Stimulated activated CD8-positive, alpha-beta memory T cell treated with anti-CD3 and anti-CD28 coated beads, Interleukin-2, amount 100 ng/mL, for 1 hour (primary cell): ENCODE measurements at places on chromosomes 3 and 15.
A peak's percentile ranks its signal among the peaks of the same experiment; 100 is the strongest.

GRCh38 chr3:193693774-193694173 lies 100.8 kb downstream of the OPA1 start:
- DNase-seq, result no peak

- DNase-seq, result no peak
These were observed 116.5 kb downstream of the SLC9A9 start for GRCh38 chr3:143731776-143732175.

DNA sequence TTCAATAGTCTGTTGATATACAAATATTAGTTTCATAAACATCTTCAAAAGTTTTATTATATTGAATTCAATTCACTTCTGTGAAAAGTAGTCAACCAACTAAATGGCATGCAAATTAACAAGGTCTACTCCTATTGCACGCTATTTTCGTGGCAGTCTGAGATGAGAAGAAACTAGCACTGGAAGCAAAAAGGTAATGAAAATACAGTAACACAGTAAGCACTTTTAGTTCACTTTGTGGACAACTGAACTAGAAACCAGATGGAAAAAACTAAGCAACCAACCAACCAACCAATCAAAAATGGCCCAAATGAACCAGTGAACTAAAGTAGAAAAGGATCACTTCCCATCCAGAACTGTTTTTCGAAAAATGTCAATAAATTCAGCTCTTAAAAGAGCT lies 55.7 kb upstream of the ACTC1 start:
- DNase-seq, result no peak

DNA sequence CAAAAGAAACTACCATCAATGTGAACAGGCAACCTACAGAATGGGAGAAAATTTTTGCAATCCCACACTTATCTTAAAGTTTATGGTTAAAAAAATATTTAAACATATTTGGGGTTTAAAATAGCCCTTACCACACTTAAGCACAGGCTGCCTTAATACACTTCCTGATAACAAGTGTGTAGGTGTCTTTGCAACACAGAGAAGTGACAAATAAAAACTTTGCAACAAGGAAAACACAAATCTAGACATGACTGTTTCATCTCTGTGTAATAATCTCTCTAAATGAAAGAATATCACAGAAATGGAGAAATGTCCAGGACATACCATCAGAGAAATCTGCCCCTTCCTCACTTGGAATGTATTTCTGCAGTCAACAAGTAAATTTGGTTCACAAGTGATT lies 464.1 kb upstream of the ARHGEF26 start:
- DNase-seq, result no peak

GRCh38 chr3:139491966-139492365 lies 15.7 kb upstream of the RBP2 start:
- no peak for DNase-seq

- no peak for DNase-seq
These were observed 52.7 kb downstream of the COL6A6 start for GRCh38 chr3:130569461-130570365.

DNA sequence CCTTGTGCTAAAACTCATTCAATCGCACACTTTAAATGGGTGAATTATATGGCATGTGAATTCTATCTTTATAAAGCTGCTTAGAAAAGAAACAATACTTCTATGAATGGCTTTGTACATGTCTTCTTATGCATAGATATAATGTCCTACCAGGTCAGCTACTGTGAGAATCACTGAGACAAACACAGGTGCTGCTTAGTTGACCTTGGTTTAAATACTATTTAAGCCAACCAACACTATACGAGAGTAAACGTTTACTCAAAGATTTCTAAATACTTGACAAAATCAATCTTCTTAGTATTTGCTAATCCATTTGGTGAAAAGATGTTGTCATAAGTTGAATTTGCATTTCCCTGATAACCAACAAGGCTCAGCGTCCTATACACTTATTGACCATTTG lies 260.3 kb downstream of the ADAMTS17 start:
- DNase-seq, result no peak

DNA sequence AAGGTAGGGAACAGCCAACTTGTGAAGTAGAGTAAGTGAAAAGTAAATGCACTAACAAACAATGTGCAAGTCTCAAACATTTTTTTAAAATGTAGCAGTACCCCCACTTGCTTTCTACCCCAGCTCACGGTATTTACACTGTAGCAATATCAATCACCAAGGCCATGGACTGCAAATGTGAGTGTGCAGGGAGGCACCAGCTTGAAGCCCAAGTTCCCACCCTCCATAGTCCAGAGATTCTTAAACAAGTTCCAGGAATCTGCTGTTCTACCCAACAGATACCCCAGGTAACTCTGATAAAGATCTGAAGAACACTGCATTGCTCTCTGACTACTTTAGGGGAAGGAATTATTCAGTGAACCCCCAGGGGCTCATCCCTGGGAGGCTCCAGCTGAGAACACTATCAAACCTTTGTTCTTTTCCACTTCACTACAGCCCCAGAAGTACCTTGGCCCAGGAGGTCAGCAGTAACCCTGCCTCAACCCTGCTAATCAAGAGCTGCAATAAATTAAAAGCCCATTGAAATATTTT lies 86.1 kb downstream of the FOXP1 start:
- DNase-seq, result no peak

DNA sequence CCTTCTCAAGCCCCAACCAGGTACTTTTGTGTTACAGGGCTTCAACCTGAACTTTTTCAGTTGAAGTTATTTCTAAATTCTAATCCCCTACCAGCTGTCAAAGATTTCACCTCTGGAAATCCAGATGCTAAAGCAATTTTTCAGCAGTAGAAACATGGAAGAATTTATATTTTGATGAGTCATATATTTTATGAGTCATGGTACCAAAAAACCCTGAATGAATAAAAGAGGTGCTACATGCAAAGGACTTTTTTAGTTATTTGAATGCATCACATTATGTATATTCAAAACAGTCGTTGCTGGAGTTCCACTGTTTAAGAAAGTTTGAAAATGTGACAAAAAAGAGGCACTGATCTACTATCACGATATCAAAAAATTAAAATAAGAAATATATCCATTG lies 96.0 kb upstream of the ZNF385D start:
- DNase-seq, result no peak

GRCh38 chr3:120816728-120817127 lies 74.2 kb downstream of the GTF2E1 start:
- DNase-seq, result no peak

- no peak for DNase-seq
These were observed 54.6 kb upstream of the VILL start for GRCh38 chr3:37935756-37936666.

DNA sequence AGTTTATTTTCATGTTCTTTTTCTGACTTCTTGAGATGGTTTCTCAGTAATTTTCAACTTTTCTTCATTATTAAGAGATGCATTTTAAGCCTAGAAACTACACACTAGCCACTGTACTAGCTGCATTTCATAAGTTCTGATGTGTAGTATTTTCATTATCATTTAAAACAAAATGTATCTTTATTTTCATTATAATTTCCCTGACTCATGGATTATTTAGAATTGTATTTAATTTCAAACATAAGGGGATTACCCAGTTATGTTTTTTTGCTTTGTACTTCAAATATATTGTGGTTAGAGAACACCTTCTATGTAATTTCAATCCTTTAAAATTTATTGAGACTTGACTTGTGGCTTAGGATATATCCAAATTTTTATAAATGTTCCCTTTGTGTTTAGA lies 44.5 kb downstream of the STT3B start:
- no peak for DNase-seq

DNA sequence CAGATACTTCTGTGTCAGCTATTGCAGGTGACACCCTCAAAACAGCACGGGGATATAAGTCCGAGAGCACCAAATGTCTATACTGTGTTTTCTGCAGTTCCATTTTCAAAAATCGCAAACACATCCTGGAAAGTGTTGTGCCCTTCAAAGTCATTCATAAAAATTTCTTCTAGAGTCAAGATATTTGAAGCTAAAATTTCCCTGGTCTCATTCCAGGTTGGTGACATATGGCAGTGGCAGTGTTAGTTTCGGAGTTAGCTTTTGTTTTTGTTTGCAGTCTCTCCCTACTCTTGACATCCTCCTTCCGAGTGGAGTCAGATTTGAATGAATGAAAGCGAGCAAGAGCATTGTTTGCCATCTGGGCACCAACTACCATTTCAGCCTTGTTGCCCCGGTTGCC lies 3.2 kb upstream of the FSIP1 start:
- DNase-seq, result no peak

DNA sequence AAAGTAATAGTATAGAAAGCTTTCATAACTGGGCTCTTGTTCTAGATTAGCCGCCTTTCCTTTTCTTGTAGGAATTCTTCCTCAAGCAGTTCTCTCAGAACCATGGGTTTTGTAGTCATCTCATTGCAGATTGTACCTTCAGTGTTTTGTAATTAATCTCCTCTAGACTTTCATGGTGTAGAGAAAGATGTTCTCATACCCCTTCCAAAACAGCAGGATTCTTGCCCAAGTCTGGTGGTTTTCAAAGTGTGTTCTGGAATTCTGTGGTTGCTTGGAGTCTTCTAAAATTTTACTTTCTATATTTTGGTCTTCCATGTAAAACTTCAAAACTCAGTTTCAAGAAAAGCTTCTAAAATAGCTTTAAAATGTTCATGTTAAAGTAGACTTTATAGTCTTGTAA lies 293.8 kb downstream of the PTPRG start:
- DNase-seq, result no peak

GRCh38 chr3:100044369-100044768 lies 69.9 kb downstream of the FILIP1L start:
- DNase-seq, result no peak

- peak; percentile 24 for DNase-seq
These were observed 36.4 kb downstream of the FAM3D start for GRCh38 chr3:58630076-58630709.

DNA sequence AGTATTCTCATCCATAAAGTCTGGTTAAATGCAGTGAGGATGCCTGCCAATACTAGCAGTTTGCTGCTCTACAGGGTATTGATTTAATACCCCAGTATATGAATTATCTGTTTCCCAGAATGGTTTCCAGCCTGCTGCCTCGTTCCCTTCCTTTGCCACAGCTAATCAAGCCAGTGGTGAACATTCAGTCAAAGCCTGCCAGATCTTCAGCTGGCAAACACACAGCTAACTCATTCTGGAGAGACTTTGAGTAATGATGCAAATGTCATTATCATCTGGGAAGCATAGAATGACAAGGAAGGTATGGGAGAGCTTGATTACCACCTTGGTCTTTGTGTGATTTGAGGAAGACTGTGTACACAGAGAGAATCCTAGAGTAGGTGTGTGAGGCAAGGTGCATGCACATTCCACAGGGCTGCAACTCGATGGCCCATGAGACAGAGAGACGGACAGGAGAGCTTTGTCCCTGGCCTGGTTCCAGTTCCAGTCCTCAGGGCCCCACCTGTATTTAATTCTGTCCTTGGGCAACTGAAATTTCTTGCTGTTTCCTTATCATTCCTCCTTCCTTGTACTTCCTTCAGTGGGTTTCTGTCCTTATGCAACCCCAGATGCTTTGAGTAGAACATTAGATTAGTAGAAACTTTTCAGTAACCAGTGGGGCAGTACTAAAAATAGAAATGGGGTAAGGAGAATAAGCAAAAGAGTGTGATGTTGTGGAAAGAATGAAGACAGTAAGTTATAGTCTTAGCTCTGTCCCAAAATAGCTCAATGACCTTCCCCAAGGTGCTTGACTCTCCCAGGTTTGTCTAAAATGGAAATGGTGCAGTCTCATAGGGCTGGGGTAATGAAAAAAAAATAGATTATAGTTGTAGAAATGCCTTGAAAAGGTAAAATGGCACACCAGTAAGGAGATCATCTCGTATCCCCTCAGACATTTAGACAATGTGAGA lies 72.5 kb downstream of the MITF start:
- no peak for DNase-seq

DNA sequence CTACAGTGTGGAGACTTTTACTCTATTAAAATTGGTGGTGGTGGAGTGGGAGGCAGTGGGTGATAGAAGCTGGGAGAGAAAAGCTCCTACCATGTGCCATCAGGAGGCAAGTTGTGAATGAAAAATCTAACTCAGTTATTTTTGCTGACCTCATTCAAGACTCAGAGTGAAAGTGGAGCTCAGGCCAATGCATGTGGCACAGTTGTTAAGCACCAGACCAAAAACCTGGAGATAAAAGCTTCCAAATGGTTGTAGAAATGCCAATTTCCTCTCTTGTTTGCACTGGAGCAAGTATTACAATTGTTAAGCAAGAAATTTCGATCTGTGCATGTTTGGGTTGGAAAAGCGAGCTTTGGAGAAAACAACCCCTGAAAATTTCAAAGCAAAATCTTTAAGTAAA lies 81.5 kb upstream of the PRICKLE2 start:
- DNase-seq, result no peak

DNA sequence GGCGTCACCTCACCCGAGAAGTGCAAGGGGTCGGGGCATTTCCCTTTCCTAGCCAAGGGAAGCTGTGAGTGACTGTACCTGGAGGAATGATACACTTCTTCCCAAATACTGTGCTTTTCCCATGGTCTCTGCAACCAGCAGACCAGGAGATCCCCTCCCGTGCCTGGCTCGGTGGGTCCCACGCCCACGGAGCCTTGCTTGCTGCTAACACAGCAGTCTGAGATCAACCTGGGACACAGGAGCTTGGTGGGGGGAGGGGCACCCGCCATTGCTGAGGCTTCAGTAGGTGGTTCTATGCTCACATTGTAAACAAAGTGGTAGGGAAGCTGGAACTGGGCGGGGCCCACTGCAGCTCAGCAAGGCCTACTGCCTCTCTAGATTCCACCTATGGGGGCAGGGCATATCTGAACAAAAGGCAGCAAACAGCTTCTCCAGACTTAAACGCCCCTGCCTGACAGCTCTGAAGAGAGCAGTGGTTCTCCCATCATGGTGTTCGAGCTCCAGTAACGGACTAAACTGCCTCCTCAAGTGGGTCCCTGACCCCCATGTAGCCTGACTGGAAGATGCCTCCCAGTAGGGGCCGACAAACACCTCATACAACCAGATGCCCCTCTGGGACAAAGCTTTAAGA lies 31.4 kb upstream of the ABHD5 start:
- no peak for DNase-seq

- DNase-seq, result no peak
These were observed 65.9 kb downstream of the HACD2 start for GRCh38 chr3:123518892-123519485.

DNA sequence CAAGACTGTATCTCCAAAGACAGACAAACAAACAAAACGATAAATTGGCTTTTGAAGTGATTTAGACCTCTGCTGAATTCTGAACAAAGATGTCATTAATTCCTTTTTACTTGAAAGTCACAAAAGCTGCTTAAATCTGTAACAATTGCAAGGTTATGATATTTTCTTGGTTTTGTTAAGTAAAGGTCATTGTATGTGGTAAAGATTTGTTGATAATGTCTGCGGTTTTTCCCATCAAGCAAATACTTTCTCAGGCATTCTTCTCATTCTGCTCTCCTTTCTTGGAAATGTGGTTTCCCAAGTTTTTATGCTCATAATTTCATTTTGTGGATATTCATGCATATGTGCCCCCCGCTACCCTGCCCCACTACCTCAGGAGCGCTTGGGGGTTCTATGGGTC lies 116.5 kb downstream of the SLMAP start:
- no peak for DNase-seq

- DNase-seq, result no peak
These were observed 102.7 kb upstream of the AADACL2 start for GRCh38 chr3:151630938-151631441.

DNA sequence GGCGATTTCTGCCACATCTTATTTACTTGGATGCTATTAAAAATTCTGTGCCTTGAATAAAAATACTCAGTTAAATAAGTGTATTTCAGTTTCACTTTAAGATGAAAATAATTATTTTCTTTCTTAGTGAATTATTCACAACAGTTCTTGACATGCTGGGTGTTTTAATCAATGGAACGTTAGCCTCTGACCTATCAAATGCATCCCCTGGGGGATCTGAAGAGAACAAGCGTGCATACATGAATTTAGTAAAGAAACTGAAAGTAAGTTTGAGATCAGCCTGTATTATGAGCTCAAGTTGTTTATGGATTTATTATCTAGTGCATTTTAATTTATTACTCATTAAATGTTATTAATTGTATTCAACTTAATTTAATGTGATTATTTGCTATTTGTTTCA lies 597 bp downstream of the P2RY12 start:
- no peak for DNase-seq
